ENCODE measurements at places on chromosomes 6 and 20.

DNA sequence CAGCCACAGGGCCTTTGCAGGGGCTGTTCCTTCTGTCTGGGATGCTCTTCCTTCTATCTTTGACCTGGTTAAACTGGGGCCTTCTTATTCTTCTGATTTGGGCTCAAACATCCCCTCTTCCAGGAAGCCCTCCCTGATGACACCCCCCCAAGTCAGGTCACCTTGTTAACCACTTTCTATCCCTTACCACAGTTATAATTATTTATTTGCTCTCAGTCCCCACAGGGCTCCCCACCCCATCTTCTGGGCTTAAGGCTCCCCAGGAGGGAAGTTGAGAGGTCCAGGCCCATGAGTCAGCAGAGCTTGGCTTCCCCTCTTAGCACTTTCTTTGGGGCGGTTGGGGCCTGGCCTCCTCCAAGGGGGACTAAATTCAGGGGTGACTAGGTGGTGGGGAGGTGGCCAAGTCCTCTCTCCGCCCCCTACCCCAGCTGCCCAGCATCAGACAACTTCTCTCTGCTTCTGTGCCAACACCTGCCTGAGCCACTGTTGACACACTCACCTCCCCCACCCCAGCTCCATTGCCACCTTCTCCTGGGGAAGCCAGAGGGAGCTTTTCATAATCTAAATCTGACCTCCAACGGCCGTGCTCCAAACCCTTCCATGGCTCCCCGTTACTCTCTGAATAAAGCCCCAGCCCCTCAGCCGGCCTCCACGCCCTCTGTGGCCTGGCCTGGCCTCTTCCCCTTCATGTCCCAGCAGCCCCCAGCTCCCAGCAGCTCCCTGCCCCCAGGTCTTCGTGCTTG, 70.0 kb downstream of the CEBPB start:
- no peak for DNase-seq

- DNase-seq, result no peak
These were observed 406.5 kb upstream of the CHD6 start for GRCh38 chr20:42024653-42025052.

GRCh38 chr6:138957484-138957883, 30.6 kb downstream of the REPS1 start:
- DNase-seq, result no peak

DNA sequence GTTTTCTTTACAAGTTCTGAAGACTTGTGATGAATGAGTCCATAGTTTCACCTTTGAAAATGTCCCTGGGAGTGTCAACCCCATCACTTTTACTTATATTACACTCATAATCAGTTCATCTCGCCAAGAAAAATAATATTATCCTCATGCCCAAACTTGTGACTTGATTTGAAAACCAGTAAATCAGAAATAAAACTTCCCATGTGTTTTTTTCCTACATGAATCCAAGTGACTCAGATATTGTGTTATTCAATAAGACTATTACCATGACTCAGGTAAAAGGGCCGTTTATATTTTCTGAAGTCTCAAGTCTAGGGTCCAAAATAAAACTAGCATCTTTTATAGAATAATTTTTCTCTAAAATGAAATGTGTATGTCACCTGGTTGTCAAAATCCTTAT, 15.8 kb upstream of the CYP24A1 start:
- DNase-seq, result no peak

- no peak for DNase-seq
These were observed 59.2 kb upstream of the ADGRB3 start for GRCh38 chr6:68575765-68576439.

- DNase-seq, result no peak
These were observed 23.5 kb downstream of the KIZ start for GRCh38 chr20:21149344-21149743.

DNA sequence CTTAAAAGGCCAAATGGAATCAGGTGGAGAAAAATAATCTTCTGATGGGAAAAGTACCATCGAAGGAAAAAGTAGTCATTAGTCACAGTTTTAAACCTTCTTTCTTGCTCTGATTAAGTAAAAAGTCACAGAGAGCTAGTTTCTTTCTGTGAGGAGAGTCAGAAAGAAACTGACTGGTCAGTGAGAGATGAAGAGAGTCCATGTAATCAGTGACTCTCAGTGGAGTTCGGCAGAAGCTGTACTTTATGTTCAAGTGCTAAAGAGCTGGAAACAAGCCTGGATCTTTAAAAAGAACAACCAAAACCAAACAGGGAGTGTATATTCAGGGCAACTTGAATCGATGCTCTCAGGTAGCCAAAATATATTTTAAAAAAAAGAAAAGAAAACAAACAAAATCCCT, 44.5 kb downstream of the MDGA1 start:
- no peak for DNase-seq

GRCh38 chr20:62704341-62704948, 4.2 kb upstream of the NTSR1 start:
- DNase-seq, result no peak

DNA sequence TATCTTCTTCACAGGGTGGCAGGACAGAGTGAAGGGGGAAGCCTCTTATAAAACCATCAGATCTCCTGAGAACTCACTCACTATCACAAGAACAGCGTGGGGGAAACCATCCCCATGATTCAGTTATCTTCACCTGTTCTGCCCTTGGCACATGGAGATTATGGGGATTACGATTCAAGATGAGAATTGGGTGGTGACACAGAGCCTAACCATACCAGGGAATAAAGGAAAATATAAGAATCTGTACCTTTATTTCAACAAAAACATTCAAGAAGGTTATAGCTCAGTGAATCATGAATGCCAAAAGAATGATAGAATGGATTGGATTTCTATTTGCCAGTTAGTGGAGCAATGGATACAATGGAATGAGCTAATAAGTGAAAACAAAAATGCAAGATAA, 214.4 kb downstream of the PTPRK start:
- DNase-seq, result no peak

- DNase-seq, result no peak
These were observed 42.6 kb upstream of the PXDC1 start for GRCh38 chr6:3794092-3794491.

DNA sequence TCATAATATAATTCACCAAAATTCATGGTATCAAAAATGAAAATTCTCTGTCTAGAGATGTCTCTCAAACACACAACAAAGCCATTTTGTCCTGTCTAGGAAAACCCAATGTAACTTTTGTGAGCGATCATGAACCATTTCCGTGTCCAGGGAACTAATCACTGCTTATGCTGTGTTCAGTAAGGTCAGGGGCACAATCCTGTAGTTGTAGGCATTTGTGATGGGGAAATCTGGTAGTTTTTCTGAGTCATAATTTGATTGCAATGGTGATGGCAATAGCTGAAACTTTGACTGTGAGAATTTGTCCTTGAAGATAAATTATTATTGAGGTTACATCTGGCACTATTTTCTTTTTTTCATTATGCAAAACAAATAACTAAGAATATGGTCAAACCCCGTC, 21.0 kb upstream of the GCLC start:
- DNase-seq, result no peak

- DNase-seq, result no peak
These were observed 77.2 kb downstream of the SSR1 start for GRCh38 chr6:7235712-7236305.

- no peak for DNase-seq
These were observed 211.0 kb upstream of the SSTR4 start for GRCh38 chr20:22824077-22824476.

All from stimulated activated CD4-positive, alpha-beta T cell treated with anti-CD3 and anti-CD28 coated beads, Interleukin-2, amount 100 ng/mL, for 48 hours (primary cell).